Peyer's patch (tissue), 4 donors: ENCODE measurements at places on chromosomes 6 and 20. TPM values are rescaled to one million over a fixed set of nuclear protein-coding genes. Genes with fewer than 3 reads are reported as not detected.
A peak's percentile ranks its signal among the peaks of the same experiment; 100 is the strongest.

- DNase-seq: peak; percentile 83
- no peaks in the 10 kb centered on the region for H3K36me3 ChIP-seq
- no peaks in the 10 kb centered on the region for H3K27me3 ChIP-seq
- no peaks in the 10 kb centered on the region for H3K4me1 ChIP-seq
Observed at GRCh38 chr6:167797011-167797471, 29.7 kb upstream of the AFDN start.

DNA sequence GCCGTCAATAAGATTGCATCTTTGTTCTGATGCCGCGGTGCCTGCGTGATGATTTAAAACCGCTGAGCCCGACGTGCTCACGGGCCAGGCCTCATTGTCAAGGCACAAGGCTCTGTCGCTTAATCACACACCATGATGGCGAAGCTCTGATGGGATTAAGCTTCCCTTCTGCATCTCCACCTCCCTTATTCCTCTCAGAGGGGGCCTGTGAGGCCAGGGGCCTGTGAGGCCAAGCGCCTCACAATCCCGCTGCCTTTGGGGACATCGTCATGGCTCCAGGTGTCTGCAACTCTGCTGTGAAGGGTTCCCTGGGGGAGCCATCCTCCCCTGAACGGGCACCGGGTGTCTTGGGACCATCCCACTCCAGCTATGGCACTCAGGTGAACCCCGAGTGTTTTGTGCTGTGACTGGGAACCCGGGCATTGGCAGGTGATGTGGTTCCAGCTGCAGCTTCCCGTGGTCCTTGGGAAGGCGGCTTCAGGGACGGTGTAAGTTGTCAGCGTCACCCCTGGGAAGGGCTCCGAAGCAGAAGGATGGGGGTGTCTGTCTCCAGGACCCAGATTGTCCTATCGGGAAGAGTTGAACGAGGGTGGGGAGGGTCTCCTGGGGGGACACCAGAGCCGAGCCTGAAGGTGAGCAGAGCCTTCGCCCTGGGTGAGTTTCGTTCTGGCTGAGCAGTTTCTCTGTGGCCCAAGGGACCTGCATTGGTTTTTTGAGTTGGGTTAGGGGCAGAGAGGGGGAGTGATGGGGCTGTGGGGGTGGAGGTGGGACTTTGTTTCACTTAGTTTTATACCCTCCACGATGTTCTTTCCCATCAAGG is 18.0 kb upstream of the BHLHE23 start:
- peak; percentile 26 for DNase-seq
- H3K36me3 ChIP-seq: no peaks in the 10 kb centered on the region
- H3K27ac ChIP-seq: no peak overlapping the region
- no peaks in the 10 kb centered on the region for H3K4me1 ChIP-seq
- no peak overlapping the region for H3K4me3 ChIP-seq

DNA sequence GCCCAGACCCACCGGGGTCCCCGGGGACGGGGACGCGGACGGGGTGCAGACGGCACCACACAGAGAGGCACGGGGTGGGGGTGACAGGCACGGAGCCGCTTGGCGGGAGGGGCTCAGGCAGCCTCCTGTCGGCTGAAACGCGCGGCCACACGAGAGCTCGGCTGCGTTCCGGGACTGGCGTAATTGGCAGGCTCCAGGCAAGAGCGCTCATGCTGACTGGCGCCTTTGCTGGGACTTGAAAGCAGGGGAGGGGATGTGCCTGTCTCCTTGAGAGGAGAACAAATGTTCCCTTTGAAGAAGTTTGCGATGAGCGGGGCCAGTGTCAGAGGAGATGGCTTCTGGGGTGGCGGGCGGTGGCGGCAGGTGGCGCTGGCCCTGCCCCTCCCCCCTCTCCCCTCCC is 25.8 kb downstream of the BHLHE23 start:
- no peak overlapping the region for H3K4me3 ChIP-seq
- peaks cover 7% of the 10 kb centered on the region for H3K4me1 ChIP-seq
- H3K36me3 ChIP-seq: no peaks in the 10 kb centered on the region
- H3K27me3 ChIP-seq: no peaks in the 10 kb centered on the region
- DNase-seq: no peak
- H3K27ac ChIP-seq: no peak overlapping the region

- H3K36me3 ChIP-seq: no peaks in the 10 kb centered on the region
- peak; percentile 89 for DNase-seq
- no peak overlapping the region for H3K4me3 ChIP-seq
- peak overlapping the region; percentile 81 for H3K27ac ChIP-seq
- H3K4me1 ChIP-seq: no peaks in the 10 kb centered on the region
Observed at GRCh38 chr6:52724406-52725121, 38.7 kb downstream of the GSTA2 start.

DNA sequence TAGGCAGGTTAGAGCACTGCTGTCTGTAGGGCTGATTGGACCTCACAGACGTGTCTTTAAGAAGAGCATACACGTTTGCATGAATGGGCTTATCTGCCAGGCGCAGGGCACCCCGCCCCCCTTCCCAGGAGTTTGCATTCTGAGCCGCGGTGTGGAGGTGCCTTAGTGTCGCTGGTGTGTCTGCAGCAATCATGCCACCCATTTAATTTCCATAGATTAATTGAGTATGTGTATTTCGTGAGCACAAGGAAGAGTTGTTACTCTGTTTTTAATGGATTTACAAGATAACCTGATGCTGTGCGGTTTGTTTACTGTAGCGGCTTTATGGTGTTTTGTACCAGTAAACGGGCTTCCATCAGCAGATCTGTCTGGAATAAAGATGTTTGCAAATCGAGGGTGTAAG is 107.7 kb downstream of the ZDHHC14 start:
- no peaks in the 10 kb centered on the region for H3K4me1 ChIP-seq
- no peak overlapping the region for H3K27ac ChIP-seq
- H3K27me3 ChIP-seq: no peaks in the 10 kb centered on the region

DNA sequence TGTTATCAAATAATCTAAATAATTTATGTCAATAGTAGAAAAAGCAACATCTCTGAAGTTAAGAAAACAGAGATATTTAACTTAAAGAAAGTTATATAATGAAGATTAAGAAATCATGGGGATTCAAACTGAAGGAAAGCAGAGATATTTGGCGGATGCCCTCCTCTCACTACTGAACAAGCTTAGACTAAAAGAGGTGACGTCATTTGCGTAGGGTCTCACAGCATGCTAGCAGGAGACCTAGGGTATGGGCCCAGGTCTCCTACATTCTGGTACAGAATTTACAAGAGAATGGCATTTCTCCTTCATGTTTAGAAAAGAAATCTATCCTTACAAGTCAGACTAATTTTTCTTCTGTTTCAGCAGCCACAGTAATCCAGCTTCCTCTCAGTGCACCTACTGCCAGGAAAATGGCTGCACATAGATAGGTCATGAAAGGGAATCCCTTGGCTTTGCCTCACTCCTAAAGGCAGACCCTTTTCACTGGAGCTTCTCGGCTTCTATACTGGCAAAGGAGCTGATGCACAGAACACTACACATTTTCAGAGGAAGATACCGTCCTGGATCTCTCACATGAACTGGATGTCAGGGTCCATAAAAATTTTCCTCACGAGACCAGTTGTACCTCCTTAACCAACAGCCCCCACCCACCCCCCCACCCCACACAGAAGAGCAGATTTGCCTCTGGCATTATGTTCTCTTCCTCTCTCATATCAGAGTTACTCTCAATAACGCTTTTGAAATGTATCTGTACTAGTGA is 41.8 kb upstream of the DST start:
- no peaks in the 10 kb centered on the region for H3K27me3 ChIP-seq
- H3K27ac ChIP-seq: peak overlapping the region; percentile 30
- no peaks in the 10 kb centered on the region for H3K4me1 ChIP-seq
- H3K4me3 ChIP-seq: no peak overlapping the region
- H3K36me3 ChIP-seq: no peaks in the 10 kb centered on the region

- H3K27ac ChIP-seq: no peak overlapping the region
- no peaks in the 10 kb centered on the region for H3K36me3 ChIP-seq
- H3K27me3 ChIP-seq: no peaks in the 10 kb centered on the region
- H3K4me1 ChIP-seq: no peaks in the 10 kb centered on the region
- DNase-seq: no peak
Observed at GRCh38 chr20:8795404-8795803, 273.5 kb upstream of the PLCB4 start.

The RAMACL gene
- total RNA-seq: 1.1 TPM

The DNMT3B gene
- total RNA-seq: 0.85 TPM

The LINC00237 gene
- not detected for total RNA-seq

The LY6G6C gene
- total RNA-seq: not detected
